Skeletal muscle cell (primary cell): ENCODE measurements at places on chromosomes 7 and 10.

DNA sequence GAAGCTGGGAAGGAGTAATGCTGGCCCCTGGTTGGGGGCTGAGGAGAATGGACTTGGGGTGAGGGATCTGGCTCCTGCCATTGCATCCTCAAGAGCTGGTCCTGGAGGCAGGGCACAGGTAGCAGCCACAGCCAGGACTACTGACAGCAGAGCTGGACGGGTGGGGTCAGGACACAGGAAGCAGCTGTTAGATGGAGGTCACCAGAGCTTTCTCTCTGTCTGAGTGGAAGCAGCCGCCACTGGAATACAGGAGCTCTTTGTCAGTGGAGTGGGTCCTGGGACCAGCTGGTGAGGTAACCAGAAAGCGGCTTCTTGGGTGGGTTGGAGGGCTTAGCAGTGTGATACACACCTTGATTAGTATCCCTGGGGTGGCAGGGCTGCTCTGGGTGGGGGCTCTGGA is 58.1 kb upstream of the AQP1 start:
- no peak for DNase-seq

DNA sequence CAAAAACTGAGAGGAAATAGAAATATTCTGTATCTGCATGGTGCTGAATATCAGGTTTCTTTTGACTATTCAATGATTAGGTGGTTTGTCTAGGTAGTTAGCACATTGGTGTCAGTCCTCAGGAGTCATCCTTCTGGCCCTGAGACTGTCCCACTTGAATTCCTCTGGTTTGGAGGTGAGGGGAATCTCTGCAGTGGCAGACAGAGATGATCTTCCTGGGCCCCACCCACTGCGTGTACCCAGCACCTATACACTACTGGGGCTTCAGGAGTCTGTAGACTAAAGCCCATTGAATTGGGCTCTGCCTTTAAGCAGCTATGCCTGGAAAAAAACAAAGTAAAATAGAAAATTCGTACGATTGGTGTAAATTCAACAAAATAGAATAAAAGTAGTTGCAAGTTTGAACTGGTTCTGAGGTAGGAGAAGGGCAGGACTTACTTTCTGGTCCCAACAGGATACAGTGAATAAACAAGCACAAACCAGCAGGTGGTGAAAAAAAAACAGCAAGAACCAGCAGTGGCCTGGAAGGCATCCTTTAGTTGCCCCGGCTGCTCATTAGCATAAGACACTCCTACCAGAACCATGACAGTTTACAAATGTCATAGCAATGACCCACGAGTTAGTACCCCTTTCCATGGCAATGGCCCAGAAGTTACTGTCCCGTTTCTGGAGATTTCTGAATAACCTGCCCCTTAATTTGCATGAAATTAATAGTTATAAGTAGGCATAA is 1.7 kb downstream of the LIPM start:
- no peak for DNase-seq

GRCh38 chr10:109966961-109967738 is 40.6 kb upstream of the ADD3 start:
- DNase-seq, result no peak

GRCh38 chr7:157584420-157584819 is 247.6 kb downstream of the DNAJB6 start:
- no peak for DNase-seq

DNA sequence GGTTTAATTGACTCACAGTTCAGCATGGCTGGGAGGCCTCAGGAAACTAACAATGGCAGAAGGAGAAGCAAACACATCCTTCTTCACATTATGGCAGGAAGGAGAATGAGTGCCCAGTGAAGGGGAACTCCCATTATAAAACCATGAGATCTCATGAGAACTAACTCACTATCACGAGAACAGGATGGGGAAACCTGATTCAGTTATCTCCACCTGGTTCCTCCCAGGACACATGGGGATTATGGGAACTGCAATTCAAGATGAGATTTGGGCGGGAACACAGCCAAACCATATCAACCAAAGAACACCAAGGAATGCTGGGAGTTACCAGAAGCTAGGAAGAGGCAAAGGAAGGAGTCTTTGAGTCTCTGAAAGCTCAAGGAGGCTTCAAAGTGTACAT is 94.3 kb downstream of the IPMK start:
- no peak for DNase-seq

DNA sequence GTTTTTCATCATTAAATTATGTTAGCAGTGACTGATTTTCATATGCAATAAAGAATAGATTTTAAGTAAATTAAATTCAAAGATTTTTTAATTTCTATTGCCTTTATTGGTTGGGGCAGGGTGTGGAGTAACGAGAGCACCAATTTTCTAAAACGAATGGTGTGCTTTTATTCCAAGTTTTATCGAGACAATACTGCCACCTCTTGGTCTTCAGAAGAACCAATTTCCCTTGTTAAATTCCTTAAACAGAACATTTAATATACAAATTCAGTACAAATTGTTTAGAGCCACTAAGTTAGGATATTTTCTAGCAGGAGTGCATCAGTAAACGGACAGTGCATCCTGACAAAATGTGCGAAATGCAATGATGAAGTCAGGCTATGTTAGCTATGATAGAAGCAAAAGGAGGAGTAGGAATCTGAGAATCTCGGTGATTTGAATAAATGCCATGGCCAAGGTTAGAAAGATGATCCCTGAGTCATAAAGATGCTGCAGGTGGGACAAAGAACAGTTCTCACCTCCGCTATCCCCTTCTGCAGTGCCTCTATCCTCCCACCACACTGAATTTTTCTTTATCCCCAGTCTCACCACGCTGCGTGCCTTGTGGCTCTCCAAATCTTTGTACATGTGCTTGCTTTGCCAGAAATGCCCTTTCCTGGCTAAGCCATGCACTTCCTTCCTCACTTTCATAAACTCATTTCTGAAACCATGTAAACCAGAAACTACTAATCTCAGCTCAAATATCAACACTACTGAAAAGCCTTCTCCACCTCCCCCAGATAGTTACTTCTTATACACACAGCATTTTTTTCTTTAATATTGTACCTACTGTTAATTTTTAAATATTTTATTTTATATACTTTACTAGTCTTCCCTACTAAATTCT is 31.9 kb upstream of the AGBL3 start:
- DNase-seq, result no peak

- no peak for DNase-seq
These were observed 104.2 kb downstream of the NPY start for GRCh38 chr7:24388212-24388611.

- no peak for DNase-seq
These were observed 88.2 kb downstream of the RGS10 start for GRCh38 chr10:119454316-119454715.
